ENCODE measurements at places on chromosomes 2 and 18.

DNA sequence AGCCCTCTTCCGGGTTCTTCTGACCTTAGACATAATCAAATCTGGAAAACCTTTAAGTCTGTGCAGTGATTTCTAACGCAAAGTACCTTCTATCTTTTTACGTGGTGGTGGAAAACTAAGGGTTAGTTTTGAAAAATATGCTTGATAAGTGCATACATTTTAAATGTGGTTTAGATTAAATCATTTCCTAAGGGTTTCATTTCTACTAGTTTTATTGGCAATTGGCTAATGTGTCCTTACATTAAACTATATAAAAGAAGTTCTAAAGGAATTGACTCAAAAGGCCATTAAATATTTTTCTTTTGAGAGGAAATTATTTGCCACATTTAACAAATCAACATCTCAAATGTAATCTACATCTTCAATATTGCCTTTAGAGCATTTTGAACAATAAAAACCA lies 268.3 kb upstream of the THUMPD2 start:
- DNase-seq = no peak

DNA sequence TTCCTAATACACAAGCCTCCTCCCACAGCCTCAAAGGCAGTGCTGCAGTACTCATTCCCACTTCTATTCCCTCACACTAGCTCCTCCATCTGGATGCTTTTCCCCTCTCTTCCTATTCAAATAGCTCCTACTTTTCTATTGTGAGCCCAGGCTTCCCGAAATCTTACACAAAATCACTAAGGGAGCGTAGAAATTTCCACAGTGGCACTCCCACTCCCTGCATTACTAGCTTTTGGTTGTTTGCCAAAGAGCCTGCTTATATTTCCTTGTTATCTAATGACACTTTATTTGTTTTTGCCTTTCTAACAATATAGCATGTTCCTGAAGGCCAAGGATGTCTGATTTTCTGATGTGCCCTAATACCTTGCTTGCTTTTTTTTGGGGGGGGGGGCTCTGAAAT lies 10.9 kb downstream of the EPAS1 start:
- DNase-seq = no peak

DNA sequence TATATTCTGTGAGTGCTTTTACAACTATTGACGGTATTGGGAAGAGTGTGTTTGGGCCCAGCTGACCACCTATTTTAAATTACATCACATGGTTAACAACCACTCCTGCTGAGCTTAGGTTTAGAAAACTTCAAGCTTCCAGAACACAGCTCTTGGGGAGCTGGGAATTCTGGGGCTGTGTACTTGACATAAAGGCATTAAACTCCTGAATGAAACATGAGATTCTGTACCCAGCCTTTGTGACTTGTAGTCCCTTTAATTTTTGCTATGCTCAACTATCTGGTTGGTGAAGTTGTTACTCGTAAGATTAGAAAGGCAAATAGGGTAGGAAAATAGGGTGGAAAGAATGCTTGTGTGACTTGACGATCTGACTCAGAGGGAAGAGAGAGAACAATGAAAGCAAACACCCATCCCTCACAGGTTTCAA lies 66.9 kb downstream of the LTBP1 start:
- peak; percentile 24 for DNase-seq

- peak; percentile 34 for DNase-seq
These were observed 812.5 kb downstream of the DCC start for GRCh38 chr18:53152476-53152875.

- no peak for DNase-seq
These were observed 762.4 kb downstream of the LRRTM4 start for GRCh38 chr2:76759634-76760366.

DNA sequence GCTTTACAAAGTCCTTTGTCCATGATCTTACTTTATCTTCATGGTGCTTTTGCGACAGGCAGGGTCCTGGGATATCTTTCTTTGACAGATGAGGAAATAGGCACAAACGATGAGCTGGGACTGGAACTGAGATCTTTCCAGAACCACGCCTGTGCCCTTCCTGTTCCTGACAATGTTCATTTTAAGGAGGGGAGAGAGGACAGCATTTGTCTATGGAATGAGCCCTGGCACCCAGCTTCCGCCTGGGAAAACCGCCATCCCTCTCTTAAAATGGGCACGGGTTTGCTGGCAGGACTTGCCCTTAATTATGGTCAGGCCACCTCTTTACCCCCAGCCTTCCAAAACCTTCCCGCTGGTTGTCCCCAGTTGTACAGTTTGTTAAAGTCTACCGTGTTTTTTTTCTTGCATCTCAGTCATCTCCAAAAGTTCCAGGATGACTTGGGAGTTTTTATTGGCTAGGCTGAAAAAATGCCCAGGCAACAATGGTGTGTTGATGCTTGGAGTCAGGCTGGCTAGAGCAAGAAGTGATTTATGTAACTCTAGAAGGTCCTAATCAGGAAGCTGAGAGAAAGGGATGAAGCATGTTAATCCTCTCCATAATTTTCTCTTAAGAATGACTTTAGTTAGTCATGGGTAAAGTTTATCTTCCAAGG lies 264.9 kb upstream of the EPAS1 start:
- DNase-seq = no peak

DNA sequence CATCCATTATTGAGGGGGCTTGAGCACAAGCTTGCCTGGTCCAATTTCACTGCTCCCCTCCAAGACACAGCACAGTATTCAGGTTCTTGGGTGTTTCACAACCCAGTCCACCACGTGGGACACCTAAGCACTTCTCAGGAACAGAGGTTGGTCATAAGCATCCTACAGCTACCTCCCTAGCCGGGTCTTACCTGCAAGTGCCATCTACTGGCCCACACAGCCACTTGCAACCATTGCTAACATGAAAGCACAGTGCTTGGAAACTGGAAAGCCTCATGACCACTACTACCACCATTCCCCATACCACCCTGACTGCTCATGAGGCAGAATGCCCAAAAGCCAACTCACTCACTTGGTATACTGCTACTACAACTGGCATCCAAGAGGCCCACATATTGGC lies 105.7 kb upstream of the RPRM start:
- DNase-seq = no peak
